Activated CD4-positive, alpha-beta T cell treated with anti-CD3 and anti-CD28 coated beads for 4 hours (primary cell): ENCODE measurements at places on chromosomes 16 and 17.
A peak's percentile ranks its signal among the peaks of the same experiment; 100 is the strongest.

DNA sequence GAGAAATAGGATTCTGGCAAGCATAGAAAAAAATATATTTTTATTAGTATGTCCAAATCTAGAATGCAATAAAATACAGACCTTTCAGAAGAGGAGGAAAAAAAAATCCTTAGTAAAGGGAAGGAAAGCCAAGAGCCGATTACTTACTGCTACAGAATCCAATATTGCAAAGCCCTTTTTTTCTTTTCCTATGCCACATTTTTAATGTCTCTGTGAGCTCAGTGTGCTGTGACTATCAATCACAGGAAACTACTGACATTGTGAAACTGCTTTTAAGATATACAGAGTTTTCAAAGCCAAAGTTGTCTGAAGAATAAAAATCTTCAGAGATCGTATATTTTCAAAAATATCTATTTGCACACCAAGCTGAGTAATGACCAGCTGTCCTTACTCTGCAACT is 120.4 kb downstream of the CHD9NB start:
- no peak for DNase-seq

DNA sequence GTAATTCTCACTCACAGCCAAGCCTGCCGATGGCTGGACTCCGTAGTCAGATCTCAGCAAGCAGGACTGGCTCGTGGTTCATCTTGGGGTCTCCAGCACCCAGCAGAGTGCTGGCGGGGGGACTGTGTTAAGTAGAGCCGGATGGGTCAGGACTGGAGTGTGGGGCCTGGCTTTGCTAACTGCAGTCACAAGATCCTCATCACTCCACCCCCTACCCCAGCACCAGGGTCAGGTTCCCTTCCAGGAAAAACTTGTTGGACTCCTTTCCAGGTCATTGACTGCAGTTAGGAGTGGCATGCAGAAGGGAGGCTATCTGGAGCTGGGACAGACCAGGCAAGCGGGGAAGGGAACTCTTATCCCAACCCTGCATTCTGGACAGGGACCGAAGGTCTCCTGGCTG is 6.0 kb downstream of the CIITA start:
- no peak for DNase-seq

DNA sequence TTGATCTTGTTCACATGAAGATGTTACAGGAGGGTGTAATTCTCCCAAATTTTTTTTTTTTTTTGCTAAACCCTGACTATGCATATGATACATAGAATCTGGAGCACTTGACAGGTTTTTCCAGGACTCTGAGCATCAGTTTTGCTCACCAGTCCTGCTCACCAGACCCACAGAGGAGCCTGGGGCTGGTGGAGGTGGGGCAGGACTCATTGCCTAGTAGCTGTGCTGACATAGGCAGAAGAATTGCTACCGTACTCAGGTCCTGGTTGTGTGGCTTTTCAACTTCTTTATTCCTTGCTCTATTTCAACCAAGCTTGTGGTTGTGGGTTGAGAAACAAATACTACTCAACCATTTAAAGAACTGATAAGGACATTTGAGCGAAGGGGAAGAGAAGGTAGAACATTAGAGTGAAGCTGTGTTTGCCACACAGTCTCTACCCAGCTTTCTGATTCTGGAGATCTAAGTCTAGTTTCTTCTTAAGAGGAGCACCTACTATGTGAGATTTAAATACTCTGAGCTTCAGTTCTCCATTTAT is 212.4 kb downstream of the UTP18 start:
- no peak for DNase-seq

DNA sequence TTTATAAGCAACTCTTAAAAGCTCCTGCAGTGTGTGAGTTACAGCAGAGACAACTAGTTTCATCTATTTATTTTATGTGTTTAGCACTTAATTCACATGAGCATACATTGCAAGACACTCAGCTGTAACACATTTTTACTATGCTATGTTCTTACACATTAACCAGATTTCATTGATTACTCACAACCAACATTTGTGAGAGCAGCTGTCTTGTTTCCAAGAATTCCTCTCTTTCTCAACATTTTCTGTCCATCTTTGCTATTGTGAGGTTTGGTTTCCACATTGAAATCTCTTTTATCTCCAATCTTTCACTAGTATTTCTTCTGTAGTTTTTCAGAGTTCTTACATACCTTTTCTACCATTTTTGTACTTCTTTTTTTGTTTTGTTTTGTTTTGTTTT is 51.2 kb downstream of the COPRS start:
- no peak for DNase-seq

- DNase-seq = no peak
These were observed 28.9 kb upstream of the ETV4 start for GRCh38 chr17:43574896-43575525.

GRCh38 chr16:55690841-55691240 is 35.1 kb downstream of the SLC6A2 start:
- DNase-seq = no peak

GRCh38 chr16:85428168-85428898 is 184.8 kb upstream of the GSE1 start:
- peak; percentile 44 for DNase-seq

GRCh38 chr16:57426356-57426755 is 20.8 kb downstream of the CIAPIN1 start:
- no peak for DNase-seq

DNA sequence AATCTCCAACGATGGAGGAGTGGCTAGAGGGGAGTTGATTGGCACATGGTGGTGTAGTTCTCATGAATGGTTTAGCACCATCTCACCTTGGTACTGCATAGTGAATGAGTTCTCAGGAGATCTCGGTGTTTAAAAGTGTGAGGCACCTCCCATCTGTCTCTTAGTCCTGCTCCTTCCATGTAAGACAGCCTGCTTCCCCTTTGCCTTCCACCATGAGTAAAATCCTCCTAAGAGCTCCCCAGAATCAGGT is 428.8 kb upstream of the MAF start:
- no peak for DNase-seq

DNA sequence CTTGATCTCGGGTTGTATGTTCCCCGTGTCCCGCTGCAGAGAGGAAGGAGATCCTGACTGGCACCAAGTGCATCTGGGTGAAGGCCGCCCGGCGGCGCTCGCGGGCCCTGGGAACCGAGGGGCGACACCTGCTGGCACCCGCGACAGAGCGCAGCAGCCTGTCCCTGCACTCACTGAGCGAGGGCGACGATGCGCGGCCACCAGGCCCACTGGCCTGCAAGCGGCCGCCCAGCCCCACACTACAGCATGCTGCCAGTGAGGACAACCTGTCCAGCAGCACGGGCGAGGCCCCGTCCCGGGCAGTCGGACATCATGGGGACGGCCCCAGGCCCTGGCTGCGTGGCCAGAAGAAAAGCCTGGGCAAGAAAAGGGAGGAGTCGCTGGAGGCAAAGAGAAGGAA is 7.5 kb downstream of the BTBD17 start:
- DNase-seq = peak; percentile 19

DNA sequence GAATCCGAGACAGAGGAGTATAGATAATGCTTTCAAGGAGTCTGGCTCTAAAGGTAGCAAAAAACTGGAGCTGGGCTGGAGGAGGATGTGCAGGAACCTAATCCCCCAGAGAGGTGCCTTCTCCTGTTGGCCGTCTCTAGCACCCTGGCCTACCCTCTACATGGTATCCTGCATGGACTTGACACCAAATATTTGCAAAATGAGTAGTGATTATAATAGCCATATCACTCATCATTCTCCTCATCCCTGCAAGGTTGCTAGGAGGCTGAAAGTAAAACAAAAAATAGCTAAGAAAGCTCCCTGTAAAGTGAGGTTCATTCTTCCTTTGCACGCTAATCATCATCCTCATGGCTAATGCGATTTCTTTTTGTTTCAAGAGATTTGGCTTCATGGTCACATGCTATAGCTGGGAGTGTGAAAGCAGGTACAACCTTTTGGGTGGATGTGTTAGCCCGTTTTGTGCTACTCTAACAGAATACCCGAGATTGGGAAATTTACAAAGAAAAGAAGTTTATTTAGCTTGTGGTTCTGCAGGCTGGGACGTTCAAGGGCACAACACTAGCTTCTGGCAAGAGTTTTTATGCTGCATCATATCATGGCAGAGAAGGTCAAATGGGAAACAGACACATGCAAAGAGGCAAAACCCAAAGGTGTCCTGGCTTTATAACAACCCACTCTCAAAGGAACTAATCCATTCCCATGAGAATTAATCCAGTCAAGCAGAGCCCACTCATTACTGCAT is 27.1 kb upstream of the CIITA start:
- DNase-seq = no peak

GRCh38 chr17:62675260-62675659 is 47.8 kb downstream of the MRC2 start:
- no peak for DNase-seq

DNA sequence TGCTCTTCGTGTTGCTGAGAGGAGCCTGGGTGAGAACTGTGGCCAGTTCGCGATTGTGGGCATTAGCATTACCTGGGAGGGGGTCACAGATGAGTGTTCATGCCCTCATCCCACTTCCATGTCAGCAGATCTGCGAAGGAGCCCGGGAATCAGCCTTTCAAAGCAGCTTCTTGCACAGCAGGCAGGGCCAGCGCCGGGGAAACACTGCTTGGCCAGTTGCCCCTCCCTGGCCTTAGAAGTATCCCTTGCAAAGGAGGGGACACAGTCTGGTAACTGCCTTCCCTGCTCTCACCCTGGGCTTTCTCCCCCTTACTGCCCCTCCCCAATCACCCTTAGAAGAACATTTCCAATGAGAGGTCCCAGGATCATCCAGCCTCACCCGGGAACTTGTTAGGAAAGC is 42.8 kb upstream of the FOXF1 start:
- DNase-seq = no peak

DNA sequence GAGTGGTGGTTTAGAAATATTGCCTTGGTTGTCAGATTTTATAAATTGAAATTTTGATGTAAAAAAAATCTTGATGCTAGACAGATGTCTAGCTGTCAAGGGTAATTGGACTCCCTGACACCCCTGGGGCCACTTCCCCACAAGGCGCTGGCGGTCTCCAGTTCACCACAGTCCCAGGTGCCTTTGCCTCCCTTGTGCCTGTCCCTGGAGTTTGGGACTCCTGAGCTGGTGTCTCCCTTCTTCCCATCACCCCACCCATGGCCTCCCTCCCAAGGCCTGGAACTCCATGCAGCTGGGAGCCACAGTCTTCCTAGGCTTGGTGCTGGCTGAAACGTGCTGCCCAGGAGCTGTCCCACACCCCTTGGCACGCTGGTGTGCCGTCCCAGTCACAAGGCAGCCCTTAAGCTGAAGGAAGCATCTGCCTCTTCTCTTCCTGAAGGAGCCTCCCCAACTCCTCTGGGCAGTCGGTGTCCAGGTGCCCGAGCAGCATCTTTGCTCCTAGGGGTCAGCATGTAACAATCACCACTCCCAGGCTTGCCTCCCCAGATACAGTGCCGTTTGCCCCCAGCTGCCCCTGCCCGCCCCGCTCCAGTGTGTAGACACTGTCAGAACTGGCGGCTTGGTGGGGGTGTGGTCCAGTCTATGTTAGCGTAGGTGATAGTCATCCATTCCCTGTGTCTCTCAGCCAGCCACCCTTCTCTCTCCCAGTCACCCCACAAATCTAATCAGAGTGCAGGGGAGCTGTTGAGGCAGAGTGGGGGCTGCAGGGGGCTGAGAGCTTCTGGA is 26.2 kb downstream of the POLR3E start:
- no peak for DNase-seq

GRCh38 chr17:68957944-68958343 is 2.8 kb upstream of the ABCA8 start:
- no peak for DNase-seq

DNA sequence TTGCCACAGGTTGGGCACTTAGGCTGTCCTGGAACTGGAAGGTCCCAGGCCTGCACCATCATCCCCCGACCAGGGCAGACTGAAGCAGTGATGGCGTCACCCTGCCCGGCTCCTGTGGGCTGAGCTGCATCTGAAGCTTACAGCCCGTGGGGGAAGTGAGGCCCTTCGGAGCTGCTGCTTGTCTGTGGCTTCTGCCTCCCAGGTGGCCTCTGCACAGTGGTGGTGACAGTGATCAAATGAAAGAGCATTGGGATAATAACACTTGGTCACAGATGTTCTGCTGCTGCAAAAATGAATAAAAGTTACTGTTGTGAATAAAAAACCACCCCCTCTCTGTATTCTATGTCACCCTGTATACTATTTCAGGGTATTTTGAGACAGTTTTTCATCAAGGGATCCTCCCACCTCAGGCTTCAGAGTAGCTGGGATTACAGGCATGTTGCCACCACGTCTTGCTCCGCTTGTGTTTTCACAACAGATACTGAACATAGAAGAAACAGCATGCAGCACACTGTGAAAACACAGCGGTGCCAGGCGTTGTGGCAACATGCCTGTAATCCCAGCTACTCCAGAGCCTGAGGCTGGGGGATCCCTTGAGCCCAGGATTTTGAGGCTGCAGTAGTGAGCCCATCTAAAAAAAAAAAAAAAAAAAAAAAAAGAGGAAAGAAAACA is 165.0 kb downstream of the LGALS9B start:
- DNase-seq = no peak

GRCh38 chr17:27996202-27997043 is 46.1 kb upstream of the NLK start:
- no peak for DNase-seq

DNA sequence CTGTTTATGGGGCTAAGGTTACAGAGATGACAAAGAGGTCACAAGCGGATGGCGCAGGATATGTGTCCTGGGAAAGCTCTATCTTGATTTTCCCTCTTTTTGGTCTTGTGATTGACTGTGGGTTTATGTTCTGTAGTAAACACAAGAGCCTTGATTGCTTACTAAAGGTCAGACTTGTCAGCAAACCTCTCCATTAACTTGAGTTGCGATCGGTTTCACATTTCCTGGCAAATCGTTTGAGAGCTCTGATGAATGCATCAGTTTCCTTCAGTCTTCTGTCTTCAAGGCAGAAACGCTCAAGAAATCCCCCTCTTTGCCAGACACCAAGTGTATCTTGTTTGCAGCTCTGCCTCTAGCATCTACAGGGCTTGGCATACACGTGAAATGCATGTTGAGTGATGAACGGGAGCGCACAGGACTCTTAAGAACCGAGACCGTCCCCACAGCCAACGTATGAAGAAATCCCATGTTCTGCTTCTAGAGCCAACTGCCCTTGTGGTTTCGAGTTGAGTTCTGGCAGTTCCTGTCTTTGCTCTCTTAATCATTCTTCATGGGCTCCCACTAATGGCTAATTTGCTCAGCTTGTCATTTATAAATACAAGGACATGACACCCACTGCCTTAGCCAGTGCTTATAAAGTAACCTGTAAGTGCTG is 143.3 kb downstream of the PITPNC1 start:
- DNase-seq = no peak

DNA sequence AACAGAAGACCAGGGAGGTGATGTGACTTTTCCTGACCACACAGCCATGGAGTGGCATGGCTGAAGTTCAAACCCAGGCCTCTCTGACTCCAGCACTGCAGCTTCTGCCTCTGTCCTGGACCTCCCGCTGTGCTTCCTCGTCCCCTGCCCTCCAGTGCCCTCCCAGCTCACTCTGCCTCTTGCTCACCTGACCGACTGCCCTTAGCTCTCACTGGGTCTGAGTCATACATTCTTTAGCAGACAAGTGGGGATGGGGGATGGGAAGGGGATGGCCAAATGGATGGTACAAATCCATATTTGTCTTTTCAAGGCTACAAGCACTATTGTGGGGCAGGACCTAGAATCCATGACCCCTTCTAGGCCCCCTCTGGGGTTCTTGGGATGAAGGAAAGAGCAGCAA is 33.0 kb downstream of the PITPNM3 start:
- DNase-seq = no peak
